Epithelial cell of proximal tubule (primary cell): ENCODE measurements at places on chromosomes 5 and 9.

DNA sequence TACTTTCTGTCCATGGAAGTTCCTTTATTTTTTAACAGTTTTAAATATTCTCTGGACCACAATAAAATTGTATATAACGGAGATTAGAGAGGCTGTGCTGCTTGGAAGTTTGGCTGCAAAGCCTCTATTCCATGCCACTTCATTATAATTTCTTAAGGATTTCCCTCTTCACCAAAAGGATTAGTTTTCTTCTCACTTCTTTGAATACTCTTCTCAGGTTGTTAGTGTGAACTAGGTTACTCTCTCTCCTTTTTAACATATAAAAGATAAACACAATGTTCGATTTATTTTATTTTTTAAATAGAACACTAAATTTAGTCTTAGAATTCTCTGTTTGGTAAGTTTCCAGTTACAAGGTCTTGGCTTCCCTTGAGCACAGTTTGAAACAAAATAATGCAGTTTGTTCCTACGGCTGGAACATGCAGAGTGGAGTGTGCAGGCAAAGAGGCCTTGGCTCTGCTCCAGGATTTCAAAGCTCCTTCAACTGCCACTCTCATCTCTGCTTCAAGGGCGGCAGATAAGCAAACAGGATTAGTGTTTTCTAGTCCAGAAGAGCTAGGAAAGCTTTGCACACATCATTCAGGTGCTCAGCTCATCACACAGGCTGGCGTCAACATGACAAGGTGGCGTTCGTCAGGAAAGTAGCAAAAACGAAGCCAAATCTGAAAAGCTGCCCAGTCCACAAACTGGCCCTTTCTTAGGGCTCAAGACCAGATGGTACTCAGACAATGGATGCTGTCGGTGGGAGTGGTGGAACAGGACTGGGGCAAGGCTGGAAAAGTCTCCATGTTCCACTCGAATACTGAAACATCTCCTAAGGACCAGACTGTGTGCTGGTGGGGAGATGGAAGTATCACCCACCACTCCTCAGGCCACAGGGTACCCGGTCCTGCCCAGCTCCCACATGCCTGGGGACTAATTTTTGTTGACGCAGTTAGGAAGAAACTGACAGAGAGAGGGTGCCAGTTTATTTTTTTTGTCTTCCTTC lies 286.6 kb downstream of the CRB2 start:
- no peak for DNase-seq

GRCh38 chr9:36396985-36397384 lies 3.1 kb downstream of the RNF38 start:
- no peak for DNase-seq

- peak; percentile 76 for DNase-seq
Measured at GRCh38 chr9:94900222-94901018, 173.9 kb downstream of the AOPEP start.

GRCh38 chr9:121797081-121797480 lies 145.6 kb downstream of the DAB2IP start:
- no peak for DNase-seq

DNA sequence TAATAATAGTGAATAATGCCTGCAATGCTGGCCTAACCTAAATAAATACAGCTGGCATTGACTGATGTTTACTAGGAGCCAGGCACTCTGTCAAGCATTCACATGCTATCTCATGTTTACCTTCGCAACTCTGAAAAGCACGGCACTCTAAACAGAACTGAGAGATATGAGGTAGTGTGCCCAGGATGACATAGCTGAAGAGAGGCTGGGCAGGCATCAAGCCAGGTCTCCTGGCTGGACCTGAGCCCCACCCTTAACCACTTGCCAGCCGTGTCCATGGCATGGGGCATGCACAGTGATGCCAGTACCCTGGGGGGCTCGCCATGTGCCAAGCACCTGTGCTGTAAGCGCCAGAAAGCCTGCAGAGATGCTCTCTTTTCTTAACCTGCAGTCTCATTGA lies 119.4 kb upstream of the MVB12B start:
- DNase-seq = no peak

DNA sequence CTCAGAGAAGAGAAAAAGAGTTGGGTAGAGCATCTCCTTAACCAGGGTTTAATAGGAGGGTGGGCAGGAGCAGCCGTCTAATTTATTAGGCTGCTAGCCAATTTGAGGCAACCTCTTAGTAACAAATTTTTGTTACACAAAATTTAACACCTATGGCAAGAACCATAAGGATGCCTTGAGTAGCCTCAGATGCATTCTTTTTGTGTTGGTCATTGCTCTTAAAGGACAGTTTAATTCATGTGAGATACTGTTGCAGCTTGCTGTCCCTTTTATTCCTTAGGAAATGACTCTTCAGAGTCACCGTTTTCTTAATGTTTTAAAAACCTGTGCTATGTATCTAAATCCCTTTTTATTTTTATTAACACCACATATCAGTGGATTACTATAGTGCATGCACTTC lies 255.1 kb downstream of the MAST4 start:
- no peak for DNase-seq

GRCh38 chr5:172607213-172607793 lies 33.8 kb upstream of the NEURL1B start:
- no peak for DNase-seq

- no peak for DNase-seq
Measured at GRCh38 chr9:109179801-109180523, 12.9 kb upstream of the FRRS1L start.

- DNase-seq = peak; percentile 51
Measured at GRCh38 chr5:120614531-120615180, 150.6 kb downstream of the PRR16 start.

DNA sequence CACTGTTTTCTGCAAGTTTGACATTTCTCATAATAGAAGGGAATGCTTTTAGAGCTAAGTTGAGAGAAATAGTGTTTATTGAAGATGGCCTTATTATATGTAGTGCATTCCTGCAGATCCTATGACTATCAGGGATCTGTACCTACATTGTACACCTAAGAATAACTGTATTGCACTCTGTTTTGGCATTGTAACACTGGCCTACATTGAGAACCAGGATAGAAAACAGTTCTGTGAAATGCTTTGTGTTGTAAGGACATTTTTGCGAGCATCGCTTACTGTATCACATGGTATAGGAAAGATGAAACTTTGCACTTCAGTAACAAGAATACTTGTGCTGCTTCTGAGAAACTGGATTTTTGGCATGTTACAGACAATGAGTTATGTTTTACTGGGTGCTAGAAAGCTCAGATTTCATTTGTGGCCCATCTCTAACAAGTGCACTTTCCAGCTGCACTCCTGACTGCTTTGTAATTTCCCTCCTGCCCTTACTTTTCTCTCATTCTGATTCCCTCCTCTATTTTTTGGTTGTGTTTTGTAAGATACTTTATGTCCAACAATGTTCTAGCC lies 30.6 kb downstream of the C9orf85 start:
- DNase-seq = no peak

DNA sequence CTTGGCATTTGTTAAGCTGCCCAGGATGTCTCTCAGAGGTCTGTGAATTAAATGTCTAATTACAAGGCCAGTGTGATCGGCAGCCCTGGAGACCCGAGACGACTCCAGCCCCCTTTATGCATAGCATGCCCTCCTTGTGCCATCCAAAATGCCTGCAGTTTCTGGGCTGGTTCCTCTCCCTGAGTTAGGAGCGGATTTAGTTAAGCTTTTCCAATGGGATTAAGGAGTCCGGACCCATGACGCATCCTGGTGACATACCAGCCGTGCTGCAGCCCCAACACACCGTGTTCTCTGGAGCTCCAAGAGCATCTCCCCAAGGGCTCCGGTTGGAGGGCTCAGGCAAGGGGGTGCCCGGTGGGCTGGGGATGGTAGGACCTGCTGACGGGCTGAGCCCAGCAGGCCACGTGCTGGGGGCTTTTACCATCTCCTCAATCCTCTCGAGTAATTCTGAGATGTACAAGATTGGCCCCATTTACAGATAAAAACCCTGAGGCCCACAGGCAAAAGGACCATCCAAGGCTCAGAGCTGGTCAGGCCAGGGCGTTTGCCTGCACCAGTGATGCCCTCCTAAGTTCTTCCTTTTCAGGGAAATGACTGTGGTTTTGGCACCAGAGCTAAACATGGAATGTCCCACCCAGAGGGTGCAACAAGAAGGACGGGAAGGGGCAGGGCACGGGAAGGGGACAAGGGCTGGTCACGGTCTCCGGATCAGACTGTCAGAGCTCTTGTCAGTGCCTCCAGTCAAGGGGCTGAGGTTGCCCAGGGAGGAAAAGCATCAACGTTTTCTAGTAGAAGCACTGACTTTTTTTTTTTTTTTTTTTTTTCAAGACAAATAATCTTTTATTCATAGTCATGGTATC lies 82.6 kb upstream of the PHYKPL start:
- no peak for DNase-seq

DNA sequence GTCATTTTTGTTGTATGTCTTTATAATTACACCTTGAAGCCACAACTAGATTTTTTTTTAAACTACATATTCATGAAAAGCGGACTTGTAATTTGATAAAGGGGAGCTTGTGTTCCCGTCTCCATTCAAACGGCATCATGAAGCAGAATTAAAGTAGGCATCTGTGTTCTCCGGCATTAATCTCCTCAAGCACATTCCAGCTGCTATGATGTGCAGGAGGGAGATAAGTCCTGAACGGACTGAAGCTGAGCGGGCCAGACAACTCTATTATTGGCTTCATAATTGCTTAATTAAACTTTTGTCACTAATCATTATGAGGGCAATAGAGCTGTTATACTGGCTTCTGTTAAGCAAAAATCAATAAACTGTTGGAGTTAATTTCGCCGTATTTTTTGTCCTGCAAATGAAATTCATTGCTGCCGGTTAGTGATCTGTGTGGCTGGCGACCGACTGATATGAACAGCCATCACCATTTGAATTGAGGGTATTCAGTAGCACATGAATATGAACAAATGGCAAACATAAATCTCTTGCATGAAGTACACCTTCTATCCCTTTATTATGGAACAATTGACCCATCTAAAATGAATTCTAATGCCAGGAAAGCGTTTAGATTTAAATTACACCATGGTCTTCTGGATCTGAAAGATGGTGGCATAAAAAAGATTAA lies 408.8 kb upstream of the IRX1 start:
- DNase-seq = no peak

GRCh38 chr5:170176916-170177315 lies 55.9 kb upstream of the C5orf58 start:
- no peak for DNase-seq

DNA sequence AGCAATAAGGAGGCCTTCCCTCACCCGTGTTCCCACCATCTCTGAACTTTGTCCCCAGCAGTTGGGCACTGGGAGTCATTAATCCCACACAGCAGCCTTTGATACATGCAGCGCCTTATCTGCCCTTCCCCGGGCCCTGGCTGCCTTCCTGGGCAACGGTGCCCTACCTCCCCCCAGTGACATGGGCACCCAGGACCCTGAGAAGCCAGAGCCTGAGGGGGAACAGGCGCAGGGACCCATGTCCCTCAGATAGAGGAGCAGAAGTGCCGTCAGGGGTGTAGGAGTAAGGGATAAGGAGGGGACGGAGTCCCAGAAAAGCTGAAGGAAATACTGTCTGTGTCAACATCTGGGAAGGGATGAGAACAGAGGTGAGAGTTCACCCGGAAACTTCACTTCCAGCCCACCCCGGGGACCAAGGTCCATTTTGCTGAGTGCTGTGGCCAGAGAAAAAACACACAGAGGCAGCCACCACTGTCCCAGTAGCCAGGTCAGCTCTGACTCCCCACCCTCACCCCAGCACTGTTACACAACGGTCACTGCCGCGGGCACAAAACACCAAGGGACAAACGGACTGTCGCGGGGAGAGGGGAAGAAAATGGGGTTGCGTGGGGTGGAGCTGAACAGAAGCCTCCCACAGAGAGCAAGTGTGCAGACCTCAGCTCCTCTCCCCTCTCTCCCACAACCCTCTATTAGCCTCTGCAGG lies 3.8 kb downstream of the PCDH1 start:
- no peak for DNase-seq

- DNase-seq = no peak
Measured at GRCh38 chr9:15299374-15299939, 7.6 kb downstream of the TTC39B start.
